ENCODE measurements at places on chromosomes 7 and 10.

- DNase-seq, result no peak
Measured at GRCh38 chr10:109029870-109030269, 893.4 kb downstream of the XPNPEP1 start.

DNA sequence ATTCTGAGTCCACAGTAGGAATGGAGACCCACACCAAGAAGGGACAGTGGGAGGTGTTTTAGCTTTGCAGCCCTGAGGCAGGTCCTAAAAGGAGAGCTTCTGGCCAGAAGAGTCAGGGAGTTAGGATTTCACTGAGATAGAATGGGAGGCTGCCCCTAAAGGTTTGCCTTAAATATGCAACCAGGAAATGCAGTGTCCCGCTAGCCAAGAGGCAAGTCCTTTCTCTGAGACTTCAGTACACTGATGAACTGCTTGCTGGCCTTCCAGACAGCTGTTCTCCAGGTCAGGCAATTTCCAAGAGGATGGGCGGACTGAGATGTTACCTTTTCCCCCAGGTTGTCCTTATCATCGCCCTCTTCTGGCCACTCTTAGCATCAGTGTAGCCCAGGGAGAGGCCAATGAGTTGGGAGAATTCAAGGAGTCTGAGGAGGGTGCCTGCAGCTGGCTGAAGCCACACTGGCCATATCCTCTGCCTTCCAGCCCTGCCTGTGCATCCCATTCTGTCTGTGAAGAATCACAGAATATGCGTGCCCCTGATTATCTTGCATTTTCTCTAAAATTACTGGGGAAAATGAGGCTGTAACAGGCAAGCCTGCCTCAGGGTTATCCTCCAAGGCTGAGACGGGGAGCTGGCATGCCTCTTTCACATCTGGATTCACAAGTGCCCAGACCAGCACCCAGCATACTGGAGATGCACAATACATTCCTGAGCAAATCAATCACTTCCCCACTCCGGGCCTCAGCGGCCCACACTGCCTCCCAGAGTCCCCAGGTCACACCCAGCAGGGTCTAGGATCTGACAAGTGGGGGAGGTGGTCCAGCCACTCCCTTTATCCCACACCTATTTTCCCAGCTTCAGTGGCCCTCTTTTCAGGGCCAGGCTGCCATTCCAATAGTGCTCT, 2.4 kb downstream of the TLL2 start:
- DNase-seq, result no peak

- no peak for DNase-seq
Measured at GRCh38 chr7:78226059-78226719, 427.6 kb downstream of the PHTF2 start.

DNA sequence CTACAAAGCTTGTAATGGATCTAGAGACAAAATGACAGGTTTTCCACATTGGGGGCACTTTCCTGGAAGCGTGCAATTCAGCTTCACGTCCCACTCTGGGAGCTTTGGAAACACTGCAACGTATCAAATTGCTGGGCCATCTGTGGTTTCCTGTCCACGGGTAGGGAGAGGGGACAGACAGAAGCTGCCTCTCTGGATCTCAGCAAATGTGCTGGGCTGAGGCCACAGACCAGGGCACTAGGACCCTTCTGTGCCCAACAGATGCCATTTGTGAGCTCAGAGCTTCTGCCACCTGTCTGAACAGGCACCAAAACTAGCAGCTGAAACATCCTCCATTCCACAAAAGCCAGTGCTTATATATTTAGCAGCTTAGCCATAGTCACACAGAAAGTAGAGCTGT, 40.9 kb upstream of the FRMD4A start:
- no peak for DNase-seq

DNA sequence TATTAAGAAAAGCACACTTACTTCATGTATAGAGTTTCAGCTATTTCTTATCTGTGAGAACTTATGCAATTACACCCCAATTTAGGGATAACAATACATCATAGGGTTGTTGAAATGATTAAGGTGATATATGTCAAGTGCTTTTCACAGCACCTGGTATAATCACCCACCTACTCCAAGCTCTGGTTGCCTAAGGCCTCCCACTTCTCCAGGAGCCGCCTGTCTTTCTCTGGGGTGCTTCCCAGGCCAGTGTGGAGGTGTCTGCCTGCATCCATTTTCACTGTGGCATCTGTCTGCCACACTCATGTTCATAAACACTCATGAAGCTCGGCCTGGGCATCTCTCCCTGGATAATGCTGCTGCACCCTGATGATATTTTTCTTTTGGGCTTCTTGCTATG, 250.3 kb downstream of the STK31 start:
- no peak for DNase-seq

- no peak for DNase-seq
Measured at GRCh38 chr7:11538751-11539299, 293.2 kb downstream of the THSD7A start.

DNA sequence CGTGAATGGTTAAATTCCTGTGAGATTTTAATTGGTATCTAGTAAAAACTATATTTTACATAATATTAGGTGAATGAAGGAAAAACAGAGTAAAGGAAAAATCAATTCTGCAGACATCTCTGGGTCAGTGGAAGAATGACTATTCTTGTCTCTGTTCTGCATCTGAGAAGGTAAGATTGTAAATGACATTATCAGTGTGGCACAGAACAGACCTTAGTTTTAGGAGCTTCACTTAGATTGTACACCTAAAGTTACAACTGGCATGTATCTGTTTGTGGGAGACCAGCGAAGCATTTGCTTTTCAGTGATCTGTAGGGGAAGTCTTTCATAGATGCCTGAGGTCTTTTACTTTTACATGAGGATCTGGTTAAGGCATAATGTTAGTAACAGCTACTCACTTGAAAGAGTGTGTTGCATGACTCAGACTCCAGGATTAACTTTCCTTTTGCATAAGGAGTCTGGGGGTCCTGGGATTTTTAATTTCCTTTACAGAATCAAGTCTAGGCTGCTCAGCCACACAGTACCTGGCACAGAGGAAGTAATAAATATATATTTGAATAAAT, 56.2 kb downstream of the JMJD1C start:
- DNase-seq, result no peak

DNA sequence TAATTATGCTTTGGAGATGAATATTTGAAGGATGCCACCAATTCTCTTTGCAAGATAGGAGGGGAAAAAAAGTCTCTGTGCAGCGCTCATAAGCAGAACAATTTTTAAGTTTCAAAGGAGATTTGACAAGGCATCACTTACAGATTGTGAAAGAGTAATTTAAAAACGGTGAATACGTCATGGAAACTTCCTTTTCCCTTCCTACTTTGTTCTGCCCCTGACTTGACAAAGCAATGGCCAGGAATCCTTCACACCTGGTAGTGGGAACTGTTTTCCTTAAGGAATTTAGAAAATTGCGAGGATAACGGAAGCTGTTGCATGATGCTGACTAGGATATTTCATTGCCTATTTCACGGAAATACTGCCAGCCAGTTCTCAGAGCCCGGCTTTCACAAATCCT, 16.7 kb downstream of the FAM107B start:
- no peak for DNase-seq

- no peak for DNase-seq
Measured at GRCh38 chr10:77915319-77916105, 11.0 kb downstream of the DLG5 start.

DNA sequence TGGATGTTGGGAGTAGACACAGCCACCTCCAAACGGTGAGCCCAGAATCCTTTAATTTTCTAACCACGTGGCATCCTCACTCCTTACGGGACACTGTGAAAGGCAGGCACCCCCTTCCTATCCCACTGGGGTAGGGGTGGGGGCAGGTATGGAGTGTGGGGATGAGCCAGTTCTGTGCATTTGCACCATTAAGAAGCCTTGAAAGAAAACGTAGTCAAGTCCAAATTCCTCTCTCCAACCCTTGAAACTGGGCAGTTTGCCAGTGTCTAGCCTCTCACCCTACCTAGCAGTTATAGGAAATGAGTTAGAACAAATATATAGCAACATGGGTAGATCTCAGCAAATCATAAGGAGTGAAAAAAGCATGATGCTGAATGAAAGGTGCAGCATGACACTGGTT, 92.4 kb upstream of the LEP start:
- no peak for DNase-seq

DNA sequence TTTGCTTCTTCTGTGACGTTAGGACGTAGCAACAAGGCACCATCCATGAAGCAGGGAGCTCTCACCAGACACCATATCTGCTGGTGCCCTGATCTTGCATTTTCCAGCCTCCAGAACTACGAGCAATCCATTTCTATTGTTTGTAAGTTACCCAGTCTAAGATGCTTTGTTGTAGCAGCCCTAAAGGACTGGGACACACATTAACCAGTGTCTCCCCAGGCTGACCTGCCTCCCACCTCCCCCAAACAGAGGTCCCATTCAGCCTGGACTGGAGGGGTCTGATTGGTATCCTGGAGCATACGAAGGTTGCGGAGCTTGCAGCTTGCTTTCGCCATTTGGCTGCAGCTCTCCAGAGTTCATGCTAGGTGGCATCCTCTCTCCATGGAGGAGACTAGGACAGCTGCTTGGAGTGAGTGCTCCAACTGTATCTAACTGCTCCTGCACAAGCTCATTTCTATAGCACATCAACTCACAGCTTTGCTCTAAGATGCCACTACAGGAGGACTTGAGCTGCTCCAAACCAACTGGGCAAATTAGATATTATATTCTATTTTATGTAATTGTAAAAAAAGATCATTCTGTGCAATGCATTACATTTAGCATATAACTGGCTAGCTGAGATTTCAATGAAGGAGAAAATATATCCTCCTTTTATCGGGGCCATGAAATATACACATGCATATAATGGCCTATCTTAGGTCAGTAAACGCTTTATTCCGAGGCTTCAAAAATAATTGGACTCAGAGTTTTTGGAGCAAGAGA, 8.0 kb upstream of the GRK5 start:
- DNase-seq, result no peak

GRCh38 chr7:91126762-91127161, 137.5 kb upstream of the FZD1 start:
- no peak for DNase-seq

- DNase-seq, result no peak
Measured at GRCh38 chr10:34838366-34838900, 23.3 kb upstream of the PARD3 start.

DNA sequence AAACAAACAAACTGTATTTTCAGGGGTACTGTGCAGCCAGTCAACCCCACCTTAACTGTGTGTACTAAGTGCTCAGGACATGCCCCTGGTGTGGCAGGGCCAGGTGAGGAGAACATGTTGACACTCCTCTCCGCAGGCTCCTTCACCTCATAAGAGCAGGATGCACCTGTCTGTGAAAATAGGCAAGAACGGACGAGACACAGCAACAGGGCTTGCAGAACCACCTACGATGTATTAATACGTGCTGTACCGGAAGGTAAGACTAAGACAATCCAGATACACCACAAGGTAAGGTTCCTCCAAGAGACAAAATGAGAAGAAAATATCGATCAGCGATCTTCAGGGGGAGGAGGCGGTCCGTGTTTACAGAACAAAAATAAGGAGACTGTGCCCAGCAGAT, 65.8 kb upstream of the CAMK2B start:
- DNase-seq, result no peak

DNA sequence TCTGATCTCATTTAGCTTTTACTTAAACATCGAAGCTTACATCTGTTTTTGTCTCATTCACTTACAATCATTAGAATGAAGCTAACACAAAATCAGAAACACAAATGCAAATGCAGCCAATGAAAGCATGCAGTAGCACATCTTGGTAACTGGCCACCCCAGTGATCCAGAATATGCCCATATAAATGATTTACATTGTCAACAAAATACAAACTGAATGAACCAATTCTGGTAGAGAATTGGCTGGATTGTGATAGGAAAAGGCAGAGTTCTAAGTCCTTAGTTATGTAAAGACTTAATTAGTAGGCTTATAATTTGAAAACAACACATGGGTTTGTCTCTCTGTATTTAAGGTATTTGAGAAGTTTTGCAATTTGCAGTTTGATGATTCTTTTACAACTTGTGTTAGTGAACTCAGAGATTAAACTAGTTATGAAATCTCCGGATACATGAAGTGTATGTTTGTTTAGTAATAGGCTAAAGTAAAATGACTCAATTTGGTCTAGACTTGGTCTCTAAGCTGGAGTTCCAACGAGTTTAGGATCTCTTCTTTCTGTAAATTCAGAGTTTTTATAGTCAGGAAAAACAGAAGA, 21.2 kb downstream of the TECTB start:
- DNase-seq, result no peak

GRCh38 chr10:29663718-29664117, 28.9 kb upstream of the SVIL start:
- DNase-seq, result no peak

DNA sequence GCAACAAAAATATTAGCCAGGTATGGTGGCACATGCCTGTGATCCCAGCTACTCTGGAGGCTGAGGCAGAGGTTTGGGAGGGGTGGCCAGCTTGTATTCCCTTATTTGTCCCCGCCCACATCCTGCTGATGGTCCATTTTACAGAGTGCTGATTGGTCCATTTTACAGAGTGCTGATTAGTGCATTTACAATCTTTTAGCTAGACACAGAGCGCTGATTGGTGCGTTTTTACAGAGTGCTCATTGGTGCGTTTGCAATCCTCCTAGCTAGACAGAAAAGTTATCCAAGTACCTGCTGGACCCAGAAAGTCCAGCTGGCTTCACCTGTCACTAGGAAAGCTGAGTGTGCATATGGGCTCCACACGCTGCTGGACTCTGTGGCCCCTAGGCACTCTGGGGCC, 40.0 kb upstream of the RASGEF1A start:
- DNase-seq, result no peak

DNA sequence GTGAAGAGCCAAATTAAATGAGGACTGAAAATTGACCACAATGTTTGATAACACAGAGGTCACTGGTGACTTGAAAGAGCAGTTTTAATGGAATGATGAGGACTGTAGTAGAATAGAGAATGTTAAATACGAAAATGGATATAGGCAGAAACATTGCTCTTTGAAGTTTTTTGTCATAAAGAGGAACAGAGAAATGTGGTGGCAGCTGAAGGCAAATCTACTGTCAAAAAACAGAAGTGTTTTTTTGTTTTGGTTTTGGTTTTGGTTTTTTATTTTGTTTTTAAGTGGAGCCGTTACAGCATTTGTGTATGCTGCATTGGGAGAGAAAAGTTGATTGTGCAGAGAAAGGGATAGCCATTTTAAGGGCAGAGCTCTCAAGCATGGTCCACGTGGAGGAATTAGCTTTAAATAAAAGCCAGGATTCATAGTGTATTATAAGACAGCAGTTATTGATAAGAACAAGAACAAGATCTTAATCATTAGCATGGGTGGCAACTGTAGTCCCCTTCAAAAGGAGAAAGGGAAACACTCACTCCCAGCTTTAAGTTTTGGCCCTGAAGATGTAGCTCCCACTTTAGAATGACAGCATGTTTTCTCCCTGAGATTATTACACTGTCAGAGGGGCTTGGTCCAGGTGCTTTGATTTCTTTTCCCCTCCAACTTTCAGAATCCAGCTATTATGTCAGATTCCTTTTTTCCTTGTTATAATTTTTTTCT, 156.7 kb upstream of the BET1 start:
- DNase-seq, result no peak

- no peak for DNase-seq
Measured at GRCh38 chr10:28375399-28376354, 72.8 kb upstream of the MPP7 start.

- DNase-seq, result no peak
Measured at GRCh38 chr10:72875250-72876055, 18.1 kb upstream of the OIT3 start.

All from activated CD8-positive, alpha-beta memory T cell treated with anti-CD3 and anti-CD28 coated beads for 1 hour (primary cell).